ENCODE measurements at places on chromosomes 1 and 21.

GRCh38 chr1:156435545-156436140 is 64.9 kb downstream of the MEF2D start:
- DNase-seq = peak; percentile 22

DNA sequence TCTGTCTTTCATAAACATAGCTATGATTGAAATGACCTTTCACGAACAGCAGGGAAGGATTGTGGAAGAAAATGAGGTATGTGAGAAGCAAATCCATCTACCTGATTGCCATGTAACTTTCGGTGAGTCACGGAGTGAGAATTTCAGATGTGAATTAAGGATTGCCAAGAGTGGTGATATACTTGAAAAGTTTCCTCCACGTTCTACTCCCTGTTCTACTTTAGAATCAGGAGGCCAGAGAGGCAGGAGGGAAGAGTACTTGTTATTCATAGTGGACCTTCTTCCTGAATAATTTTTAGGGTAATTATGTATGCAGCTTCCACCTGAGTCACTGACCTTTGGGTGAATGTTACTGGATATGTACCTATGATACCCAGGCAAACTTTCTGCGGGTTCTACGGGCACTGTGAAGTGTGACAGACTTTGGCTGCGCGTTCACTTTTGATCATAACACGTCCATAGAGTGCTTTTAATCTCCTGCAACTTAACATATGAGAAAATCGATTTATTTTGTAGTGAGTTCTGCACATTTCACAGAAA is 2.6 kb upstream of the KCNE1 start:
- no peak for DNase-seq

- DNase-seq = no peak
Measured at GRCh38 chr1:87928623-87929022, 599.9 kb downstream of the LMO4 start.

- no peak for DNase-seq
Measured at GRCh38 chr1:48979940-48980339, 203.2 kb upstream of the BEND5 start.

Data from stimulated activated CD4-positive, alpha-beta T cell treated with anti-CD3 and anti-CD28 coated beads, Interleukin-1b, Interleukin-23, amount 100 ng/mL, for 4 hours (primary cell).